GM04503 (cell line): ENCODE measurements at places on chromosomes 6 and 20.

DNA sequence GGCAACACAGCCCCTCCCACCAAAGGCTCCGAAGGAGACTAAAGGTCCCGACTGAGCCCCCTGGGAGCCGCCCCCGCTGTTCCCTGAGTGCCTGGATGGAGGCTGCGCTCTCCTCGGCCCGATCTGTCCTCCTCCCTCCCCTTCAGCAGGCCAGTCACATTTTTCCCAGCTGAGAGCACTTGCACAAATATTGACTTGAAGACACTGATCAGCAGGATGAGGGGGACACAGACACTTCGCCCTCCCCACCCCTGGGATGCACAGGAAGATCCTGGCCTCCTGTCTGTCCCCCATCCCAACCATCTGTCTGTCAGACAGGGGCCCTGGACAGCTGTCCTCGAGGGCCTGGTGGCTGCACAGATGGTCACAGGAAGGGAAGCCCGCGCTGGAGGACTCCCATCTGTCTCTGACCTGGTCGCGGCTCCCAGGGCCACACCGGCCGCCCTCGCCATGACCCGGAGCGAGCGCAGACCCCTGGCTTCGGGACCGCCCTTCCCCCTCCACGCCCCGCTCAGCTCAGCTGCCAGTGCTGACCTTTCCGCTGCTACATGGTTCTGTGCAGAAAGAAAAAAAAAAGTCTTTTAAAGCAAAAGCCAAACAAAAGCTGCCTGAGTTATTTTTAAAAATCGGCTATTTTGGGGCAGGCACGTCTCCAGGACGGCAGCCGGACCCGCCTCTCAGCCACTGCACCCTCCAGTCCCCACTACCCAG is 11.1 kb downstream of the LAMA5 start:
- DNase-seq = no peak

DNA sequence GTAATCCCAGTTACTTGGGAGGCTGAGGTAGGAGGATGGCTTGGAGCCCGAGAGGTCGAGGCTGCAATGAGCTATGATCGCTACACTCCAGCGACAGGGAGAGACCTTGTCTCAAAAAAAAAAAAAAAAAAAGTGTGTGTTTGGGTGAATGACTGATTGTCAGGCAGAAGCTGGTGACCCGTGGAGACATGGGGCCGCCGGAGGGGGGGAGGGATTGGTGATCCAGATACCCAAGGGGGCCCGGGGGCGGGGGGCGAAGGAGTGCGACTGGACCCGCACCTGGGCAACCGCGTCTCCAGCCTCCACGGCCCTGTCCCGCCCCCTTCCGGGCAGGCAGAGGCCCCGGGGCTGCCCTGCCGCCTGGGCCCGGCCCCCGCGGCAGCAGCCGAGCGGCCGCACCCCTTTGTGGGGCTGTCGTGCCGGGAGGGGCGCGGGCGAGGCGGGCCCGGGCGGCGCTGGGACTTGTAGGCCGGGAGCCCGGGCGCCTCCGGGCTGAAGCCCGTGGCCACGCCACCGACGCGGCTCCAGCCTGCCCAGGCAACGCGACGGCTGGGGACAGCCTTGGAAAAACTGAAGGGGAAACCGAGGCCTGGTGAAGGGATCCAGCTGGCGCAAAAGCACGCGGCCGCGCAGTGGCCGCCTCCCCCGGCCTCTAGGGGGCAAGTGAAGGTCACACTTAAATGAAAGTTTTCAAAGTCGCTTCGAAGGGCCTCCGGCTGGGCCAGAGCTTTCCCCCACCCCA is 2.1 kb upstream of the RBM38 start:
- DNase-seq = no peak

DNA sequence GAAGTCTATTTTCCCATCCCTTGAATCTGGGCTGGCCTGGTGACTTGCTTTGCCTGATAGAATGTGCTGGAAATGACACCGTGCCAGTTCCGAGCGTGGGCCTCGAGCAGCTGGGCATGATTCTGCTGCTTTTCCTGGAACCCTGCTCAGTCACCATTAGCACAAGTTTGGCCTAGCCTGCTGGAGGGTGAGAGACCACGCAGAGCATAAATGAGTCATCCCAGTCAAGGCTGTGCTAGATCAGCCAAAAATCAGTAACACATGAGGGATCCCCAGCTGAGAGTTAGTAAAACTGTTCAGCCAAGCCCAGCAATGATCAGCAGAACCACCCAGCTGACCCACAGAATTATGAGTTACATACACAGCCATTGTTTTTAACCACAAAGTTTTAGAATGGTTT is 74.8 kb upstream of the TOP1 start:
- no peak for DNase-seq

DNA sequence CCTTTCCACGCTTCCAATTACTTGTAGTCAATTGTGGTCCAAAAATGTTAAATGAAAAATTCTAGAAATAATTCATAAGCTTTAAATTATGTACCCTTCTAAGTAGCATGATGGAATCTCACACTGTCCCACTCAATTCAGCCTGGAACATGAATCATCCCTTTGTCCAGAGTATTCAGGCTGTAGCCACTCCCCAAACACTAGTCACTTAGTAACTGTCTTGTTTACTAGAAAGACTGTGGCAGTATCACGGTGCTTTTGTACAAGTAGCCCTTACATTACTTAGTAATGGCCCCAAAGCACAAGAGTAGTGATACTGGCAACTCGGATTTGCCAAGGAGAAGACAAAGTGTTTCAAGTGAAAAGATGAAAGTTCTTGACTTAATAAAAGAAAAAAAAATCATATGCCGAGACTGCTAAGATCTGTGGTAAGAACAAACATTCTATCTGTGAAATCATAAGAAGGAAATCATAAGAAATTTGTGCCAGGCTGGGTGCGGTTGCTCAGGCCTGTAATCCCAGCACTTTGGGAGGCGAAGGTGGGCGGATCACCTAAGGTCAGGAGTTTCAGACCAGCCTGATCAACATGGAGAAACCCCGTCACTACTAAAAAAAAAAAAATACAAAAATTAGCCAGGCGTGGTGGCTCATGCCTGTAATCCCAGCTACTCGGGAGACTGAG is 168.5 kb upstream of the SIM1 start:
- peak; percentile 69 for DNase-seq

DNA sequence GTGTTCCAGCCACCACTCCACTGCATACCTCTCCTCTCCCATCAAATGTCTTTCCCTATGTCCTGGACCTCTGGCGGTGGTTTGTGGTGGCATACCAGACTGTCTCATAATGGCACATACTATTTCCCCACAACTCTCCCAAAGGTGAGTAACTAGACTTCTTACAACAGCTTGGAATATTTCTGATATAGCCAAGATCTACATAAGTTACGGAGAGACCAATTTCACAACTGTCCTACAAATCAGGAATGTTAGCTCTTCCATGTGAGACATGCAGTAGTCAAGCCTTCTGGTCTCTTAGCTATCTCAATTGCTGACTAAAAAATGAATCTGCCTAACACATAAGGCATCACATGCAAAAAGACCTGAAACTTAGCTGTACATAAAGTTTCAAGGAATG is 588.9 kb downstream of the RNF144B start:
- no peak for DNase-seq

GRCh38 chr6:39843305-39844020 is 51.3 kb downstream of the DAAM2 start:
- no peak for DNase-seq
